ENCODE measurements at places on chromosomes 11 and 22. TPM values are rescaled to one million over a fixed set of nuclear protein-coding genes. Genes with fewer than 3 reads are reported as not detected.

FGF19 gene
- total RNA-seq = not detected

OR2AT4 gene
- total RNA-seq = not detected

FADS2 gene
- total RNA-seq = 13.4 TPM

BRSK2 gene
- total RNA-seq = 0.11 TPM

CRYBB3 gene
- total RNA-seq = not detected

PRRG4 gene
- total RNA-seq = 0.17 TPM

VSIG10L2 gene
- total RNA-seq = not detected

RAPSN gene
- 3.5 TPM for total RNA-seq

CD248 gene
- 0.22 TPM for total RNA-seq

DNA sequence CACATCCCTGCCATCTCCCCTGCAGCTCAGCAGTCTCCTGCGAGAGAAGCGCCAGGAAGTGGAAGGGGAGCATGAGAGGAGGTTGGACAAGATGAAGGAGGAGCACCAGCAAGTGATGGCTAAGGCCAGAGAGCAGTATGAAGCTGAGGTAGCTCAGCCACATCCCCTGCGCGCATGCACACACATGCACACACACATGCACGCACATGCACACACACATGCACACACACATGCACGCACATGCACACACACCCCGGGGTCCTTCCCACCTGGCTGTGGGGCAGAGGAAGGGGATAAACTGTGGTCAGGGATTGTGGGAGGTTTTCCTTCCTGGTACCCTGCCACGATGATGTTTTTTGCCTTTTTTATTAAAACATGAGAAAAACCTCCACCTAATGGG lies 65.3 kb downstream of the CEP164 start:
- H3K4me3 ChIP-seq = no peak overlapping the region
- no peak overlapping the region for H3K27ac ChIP-seq
- no peak for DNase-seq
- no peaks in the 10 kb centered on the region for H3K4me1 ChIP-seq

- no peaks in the 10 kb centered on the region for H3K36me3 ChIP-seq
- no peak for DNase-seq
- no peak overlapping the region for H3K4me3 ChIP-seq
- no peak overlapping the region for H3K27ac ChIP-seq
- H3K27me3 ChIP-seq = peaks cover 15% of the 10 kb centered on the region
- no peaks in the 10 kb centered on the region for H3K4me1 ChIP-seq
These were observed 70.8 kb upstream of the EIF3D start for GRCh38 chr22:36599771-36600170.

DNA sequence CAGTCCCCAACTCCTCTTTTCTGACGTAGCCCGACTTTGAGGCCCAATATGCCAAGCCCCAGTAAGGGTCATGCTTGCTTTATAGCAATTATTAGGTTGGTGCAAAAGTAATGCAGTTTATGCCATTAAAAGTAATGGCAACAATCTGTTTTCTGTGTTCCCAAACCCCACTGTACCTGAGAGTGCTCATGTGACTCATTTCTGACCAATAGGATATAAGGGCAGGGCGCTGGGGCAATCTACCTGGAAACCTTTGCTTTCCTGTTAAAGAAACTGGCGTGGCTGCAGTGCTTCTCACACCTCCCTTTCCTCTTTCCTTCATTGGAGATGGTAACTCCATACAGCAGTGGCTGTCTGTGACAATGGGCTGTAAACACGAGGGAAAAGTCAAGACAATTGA lies 78.9 kb upstream of the MPPED2 start:
- H3K36me3 ChIP-seq = no peaks in the 10 kb centered on the region
- no peak for DNase-seq
- no peak overlapping the region for H3K27ac ChIP-seq
- H3K27me3 ChIP-seq = no peaks in the 10 kb centered on the region
- no peaks in the 10 kb centered on the region for H3K4me1 ChIP-seq
- H3K4me3 ChIP-seq = no peak overlapping the region

- peaks cover 98% of the 10 kb centered on the region for H3K4me1 ChIP-seq
- H3K4me3 ChIP-seq = peak overlapping the region; percentile 78
- H3K36me3 ChIP-seq = peaks cover 22% of the 10 kb centered on the region
- H3K27ac ChIP-seq = peak overlapping the region; percentile 99
- no peaks in the 10 kb centered on the region for H3K27me3 ChIP-seq
- DNase-seq = peak; percentile 57
These were observed 6.5 kb downstream of the ADORA2A start for GRCh38 chr22:24433828-24434470.

GRCh38 chr11:18012122-18012905 lies 533 bp downstream of the SERGEF start:
- peak overlapping the region; percentile 100 for H3K4me3 ChIP-seq
- peaks cover 7% of the 10 kb centered on the region for H3K36me3 ChIP-seq
- DNase-seq = no peak
- no peaks in the 10 kb centered on the region for H3K27me3 ChIP-seq

- H3K36me3 ChIP-seq = peaks cover 40% of the 10 kb centered on the region
- H3K27me3 ChIP-seq = no peaks in the 10 kb centered on the region
- H3K4me1 ChIP-seq = peaks cover 18% of the 10 kb centered on the region
- no peak for DNase-seq
- peak overlapping the region; percentile 41 for H3K4me3 ChIP-seq
- H3K27ac ChIP-seq = no peak overlapping the region
These were observed 2.2 kb downstream of the PPP2R5B start for GRCh38 chr11:64926689-64927088.

DNA sequence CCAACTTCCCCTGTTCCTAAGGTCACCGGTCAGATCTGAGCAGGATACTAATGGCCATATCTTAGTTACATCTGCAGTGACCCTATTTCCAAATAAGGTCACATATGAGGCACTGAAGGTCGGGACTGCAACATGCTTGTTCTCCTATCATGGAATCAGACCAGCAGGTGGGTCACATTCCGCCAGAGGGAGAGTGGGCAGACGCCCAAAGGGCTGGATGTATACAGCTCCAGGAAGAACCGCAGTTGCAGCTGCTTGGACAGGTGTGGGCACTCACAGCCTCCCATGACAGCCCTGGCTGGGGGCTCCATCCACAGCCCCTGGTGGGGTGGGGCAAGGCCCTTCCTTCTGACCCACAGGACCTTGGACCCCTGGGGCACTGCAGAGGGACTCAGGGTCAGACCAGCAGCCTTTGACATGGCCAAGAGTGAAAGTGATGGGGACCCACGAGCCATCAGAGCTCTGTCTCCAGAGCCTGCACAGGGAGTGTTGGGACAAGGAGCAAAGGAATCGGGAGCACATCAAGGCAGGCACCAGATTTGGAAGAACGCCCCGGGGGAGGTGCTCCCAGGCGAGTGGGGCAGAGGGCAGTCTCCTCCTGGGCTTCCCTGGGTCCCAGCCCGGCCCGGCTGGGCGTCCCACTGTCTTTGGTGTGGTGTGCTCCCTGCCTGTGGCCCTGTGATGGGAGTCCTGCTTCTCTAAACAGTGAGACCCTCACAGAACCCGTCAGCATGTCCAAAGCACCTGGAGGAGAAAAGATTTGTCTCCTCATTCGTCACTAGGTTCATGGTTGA lies 13.3 kb upstream of the CD81 start:
- H3K4me3 ChIP-seq = no peak overlapping the region
- no peak overlapping the region for H3K27ac ChIP-seq
- no peak for DNase-seq
- H3K4me1 ChIP-seq = peaks cover 7% of the 10 kb centered on the region
- no peaks in the 10 kb centered on the region for H3K27me3 ChIP-seq

GRCh38 chr11:86696451-86696850 lies 24.0 kb upstream of the ME3 start:
- no peaks in the 10 kb centered on the region for H3K4me1 ChIP-seq
- no peak for DNase-seq
- H3K27me3 ChIP-seq = peaks cover 5% of the 10 kb centered on the region
- no peak overlapping the region for H3K27ac ChIP-seq

DNA sequence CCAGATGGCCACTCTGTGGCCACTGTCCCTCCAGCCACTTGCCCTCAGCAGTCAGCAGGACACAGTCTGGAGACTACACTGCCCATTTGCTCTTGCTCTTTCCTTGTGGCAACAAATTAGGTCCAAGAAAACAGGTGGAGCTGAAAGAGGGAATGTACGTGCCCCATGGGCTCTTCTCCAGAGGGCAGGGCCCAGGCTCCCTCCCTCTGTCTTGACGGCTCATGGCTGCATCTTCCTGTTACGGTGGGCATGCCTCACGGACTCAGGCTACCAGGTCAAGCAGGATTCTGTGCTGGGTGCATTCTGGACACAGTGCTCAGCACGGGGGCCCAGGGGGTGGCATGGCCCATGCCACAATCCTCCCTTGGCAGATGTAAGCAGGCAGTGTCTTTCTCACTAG lies 71.3 kb downstream of the MED15 start:
- H3K4me3 ChIP-seq = no peak overlapping the region
- no peaks in the 10 kb centered on the region for H3K4me1 ChIP-seq
- DNase-seq = no peak
- peaks cover 80% of the 10 kb centered on the region for H3K36me3 ChIP-seq
- H3K27ac ChIP-seq = no peak overlapping the region
- H3K27me3 ChIP-seq = no peaks in the 10 kb centered on the region

- H3K36me3 ChIP-seq = no peaks in the 10 kb centered on the region
- H3K4me3 ChIP-seq = no peak overlapping the region
These were observed 7.1 kb upstream of the CRYBB2 start for GRCh38 chr22:25212337-25212736.

GRCh38 chr11:63985812-63986155 lies 454 bp upstream of the OTUB1 start:
- H3K4me3 ChIP-seq = peak overlapping the region; percentile 95
- H3K27me3 ChIP-seq = no peaks in the 10 kb centered on the region
- H3K36me3 ChIP-seq = peaks cover 29% of the 10 kb centered on the region

DNA sequence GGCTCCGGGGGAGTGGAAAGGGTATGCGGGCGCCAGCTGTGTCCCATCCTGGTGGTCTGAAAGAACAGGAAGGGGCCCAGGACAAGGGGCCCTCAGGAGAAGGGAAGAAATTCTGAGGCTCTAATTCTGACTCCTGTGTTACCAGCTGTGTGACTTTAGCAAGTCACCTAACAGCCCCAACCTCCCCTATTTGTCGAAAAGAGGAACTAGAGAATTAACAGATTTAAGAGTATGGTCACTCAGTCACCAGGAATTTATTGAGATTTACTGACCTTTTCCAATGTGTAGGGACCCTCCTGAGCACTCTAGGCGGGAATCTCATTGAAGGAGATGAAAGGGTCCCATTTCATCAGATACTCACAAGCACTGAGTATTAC lies 14.6 kb downstream of the RPS6KA4 start:
- DNase-seq = no peak
- peaks cover 6% of the 10 kb centered on the region for H3K4me1 ChIP-seq
- H3K36me3 ChIP-seq = peaks cover 18% of the 10 kb centered on the region

DNA sequence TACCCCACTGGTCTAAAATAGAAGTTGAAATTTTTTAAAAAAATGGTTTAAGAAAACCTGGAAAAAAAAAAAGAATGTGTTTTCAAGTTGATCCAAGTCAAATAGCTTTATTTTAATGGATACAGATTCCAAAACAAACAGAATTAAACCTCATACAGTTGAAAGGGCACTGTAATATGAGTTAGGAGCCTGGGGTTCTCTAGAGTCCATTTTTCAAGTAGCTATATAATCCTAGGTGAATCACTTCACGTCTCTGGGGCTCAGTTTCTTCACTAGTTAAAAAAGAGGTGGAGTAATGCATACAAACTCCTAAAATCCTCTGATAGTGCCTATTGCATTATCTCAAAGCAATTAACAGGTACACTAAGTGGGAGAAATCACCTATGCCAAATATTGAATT lies 132.9 kb downstream of the BBOX1 start:
- no peak overlapping the region for H3K27ac ChIP-seq
- H3K4me3 ChIP-seq = no peak overlapping the region
- no peaks in the 10 kb centered on the region for H3K4me1 ChIP-seq
- H3K36me3 ChIP-seq = no peaks in the 10 kb centered on the region

DNA sequence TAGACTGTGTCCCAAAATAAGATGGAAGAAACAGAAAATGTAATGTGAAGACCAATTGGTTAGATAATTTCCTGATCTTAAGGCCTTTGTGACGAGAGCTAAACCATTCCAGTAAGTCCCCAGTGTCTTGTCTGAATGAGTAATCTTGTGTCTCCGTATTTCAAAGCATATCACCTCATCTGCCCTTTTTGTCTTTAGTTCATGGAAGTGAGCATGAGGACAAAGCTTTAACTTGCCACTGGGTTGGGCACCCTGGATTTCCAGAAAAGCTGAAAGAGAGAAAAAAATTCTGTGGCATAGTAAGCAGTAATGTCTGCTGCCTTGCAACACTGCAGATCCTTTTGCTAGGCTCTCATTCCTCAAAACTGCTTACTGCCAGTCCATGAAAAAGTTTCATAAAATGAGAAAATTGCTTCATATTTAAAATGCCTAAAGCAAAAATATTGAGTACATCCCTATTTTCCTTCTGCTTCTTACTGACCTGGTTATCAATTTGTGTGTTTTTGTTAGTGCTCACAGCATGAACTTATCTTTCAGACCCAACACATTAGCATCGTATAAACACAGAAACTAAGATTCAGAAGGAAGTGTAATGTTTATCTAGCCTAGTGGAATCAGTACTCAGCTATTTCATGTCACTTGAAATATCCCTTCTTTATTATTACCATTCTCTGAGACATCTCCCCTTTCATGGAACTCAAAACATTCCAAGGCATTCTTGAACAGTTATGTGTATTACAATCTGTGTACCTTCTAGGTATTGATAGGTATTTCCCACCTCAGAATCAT lies 5.3 kb downstream of the CASP12 start:
- H3K27me3 ChIP-seq = no peaks in the 10 kb centered on the region
- H3K27ac ChIP-seq = no peak overlapping the region
- no peak for DNase-seq
- H3K36me3 ChIP-seq = no peaks in the 10 kb centered on the region
- H3K4me3 ChIP-seq = no peak overlapping the region

DNA sequence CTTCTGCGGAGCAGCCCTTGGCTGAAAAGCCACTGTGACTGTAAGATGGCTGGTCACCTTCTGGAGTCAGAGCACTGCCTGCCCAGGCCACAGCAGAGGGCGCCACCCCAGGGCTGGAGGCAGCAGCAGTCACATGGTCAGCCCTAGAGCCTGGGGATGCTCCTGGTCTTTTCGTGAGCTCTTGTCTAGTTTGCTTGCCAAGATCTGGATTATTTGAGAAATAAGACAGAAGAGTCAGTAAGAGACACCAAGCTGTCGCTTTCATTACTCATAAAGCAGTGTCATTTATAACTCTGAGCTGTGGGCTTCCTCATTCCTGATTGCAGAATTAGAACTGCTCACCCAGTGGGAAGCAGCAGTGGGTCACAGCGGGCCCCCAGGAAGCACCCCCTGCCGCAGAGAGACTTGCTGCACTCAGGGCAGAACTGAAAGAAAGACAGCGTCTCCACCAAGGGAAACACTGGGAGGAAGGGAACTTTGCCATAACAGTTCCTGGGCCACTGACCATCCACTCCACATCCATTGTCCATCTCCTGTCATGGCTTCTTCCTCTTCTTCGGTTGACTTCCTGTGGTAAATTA lies 56.7 kb downstream of the PPP6R2 start:
- DNase-seq = no peak
- H3K27ac ChIP-seq = peak overlapping the region; percentile 64
- peaks cover 49% of the 10 kb centered on the region for H3K4me1 ChIP-seq
- peaks cover 29% of the 10 kb centered on the region for H3K36me3 ChIP-seq
- no peaks in the 10 kb centered on the region for H3K27me3 ChIP-seq

DNA sequence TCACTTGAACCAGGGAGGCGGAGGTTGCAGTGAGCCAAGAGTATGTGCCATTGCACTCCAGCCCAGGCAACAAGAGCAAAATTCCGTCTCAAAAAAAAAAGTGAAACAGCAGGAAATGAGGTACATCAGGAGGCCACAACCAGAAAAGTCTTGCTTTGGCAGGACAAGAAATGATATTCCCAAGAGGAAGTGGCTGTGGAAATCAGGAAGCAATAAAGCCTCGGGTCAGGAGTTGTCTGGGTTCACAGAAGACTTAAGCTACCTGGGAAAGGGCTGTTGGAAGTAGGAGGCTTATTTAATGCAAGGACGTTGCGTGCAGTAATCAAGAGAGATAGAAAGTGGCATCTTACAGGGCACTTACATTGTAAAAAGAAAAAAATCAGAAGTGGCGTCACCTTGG lies 9.2 kb upstream of the RELT start:
- peak overlapping the region; percentile 69 for H3K27ac ChIP-seq
- peaks cover 55% of the 10 kb centered on the region for H3K4me1 ChIP-seq
- H3K4me3 ChIP-seq = no peak overlapping the region
